Stimulated activated CD4-positive, alpha-beta T cell treated with anti-CD3 and anti-CD28 coated beads, TNF-alpha, amount 100 ng/mL, for 1 hour (primary cell): ENCODE measurements at places on chromosomes 4 and X.

DNA sequence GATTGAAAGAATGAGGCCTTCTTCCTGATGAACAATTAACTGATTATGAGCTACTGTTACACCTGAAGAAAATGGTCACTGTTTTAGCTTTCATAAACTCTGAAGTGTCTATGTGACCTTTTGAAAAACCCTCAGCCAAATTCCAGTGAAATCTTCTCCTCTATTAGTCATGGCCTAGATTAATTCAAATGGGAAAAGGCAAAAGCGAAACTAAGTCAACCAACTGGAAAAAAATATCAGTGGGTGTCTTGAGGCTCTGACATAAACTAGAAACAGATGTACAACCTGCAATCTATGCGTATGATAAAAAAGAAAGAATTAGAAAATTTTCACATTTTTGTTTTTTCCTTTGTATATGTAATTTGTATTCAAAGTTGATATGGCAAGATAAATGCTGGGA lies 169.4 kb upstream of the BANK1 start:
- no peak for DNase-seq

DNA sequence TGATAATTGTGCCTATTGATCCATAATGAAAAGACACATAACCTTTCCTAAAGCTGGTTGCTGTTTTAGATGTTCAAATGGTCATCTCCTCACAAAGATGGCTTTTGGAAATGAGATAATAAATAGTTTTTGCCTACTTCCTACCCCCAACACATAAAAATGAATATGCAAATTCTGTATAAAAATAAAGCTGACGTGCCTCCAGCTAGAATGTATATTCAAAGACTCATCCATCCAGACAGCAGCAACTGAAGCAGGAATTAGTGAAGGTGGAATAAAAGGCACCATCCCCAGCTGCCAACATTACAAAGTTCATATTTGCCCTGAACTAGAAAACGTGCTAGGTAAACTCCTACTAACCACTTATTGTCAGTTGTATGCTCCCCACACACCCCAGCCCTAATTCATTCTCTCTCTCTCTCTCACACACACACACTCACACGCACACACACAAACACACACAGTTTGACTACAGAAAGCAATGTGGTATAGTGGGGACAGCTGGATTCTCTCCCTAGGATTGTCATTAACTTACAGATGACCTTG lies 53.6 kb downstream of the PCDH19 start:
- no peak for DNase-seq

DNA sequence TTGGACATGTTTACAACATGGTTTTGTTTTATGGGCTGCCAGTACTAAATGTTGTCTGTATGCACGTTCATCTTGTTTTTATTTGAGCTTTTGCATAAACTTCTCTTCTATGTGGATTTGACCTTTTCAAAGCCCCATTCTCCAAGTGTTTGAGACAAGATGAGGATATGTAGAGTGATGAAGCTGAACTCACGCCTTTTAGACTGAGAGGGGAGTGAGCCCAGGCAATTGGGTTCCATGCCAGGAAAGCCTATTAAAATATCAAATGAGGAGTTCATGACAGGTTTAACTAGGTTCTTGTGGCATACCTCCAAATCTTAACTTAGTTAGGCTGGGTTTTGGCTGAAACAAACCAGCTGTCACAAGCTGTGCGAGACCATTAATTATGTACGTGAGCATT lies 170.4 kb upstream of the LDB2 start:
- no peak for DNase-seq

GRCh38 chr4:78796526-78796925 lies 20.4 kb downstream of the BMP2K start:
- no peak for DNase-seq

DNA sequence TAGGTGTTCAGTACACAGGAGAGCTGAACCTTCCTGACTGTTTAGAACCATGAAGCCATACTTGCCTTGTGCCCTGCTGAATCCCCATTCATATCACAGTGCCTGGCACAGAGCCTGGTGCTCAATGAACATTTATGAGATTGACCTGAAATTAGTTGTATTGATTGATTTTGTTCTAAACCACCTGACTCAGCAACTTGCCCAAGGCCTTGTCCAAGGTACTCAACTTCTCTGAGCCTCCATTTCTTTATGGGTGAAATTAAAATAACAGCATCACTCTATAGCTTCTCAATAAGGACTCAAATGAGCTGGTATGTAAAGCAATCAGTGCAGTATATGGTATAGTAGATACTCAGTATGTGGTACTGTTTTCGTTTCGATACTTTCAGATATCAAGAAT lies 208.1 kb downstream of the SLC39A8 start:
- DNase-seq: no peak

DNA sequence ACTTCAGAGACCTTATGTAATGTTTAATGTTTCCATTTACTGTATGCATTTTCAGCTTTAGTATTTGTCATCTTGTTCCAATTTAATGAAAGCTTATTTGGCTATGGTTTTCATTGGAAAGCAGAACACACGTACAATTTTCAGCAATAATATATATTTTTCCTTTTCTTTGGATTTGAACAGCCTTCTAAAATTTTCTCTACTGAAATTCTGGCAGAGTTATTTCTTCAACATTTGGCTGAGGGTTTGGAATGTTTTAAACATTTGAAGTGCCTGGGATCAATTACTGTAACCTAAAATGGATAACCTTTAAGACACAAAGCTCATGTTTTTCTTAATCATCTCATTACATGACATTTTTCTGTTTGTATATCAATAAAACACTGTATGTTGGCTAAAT lies 156.9 kb downstream of the TENM3 start:
- DNase-seq: no peak

DNA sequence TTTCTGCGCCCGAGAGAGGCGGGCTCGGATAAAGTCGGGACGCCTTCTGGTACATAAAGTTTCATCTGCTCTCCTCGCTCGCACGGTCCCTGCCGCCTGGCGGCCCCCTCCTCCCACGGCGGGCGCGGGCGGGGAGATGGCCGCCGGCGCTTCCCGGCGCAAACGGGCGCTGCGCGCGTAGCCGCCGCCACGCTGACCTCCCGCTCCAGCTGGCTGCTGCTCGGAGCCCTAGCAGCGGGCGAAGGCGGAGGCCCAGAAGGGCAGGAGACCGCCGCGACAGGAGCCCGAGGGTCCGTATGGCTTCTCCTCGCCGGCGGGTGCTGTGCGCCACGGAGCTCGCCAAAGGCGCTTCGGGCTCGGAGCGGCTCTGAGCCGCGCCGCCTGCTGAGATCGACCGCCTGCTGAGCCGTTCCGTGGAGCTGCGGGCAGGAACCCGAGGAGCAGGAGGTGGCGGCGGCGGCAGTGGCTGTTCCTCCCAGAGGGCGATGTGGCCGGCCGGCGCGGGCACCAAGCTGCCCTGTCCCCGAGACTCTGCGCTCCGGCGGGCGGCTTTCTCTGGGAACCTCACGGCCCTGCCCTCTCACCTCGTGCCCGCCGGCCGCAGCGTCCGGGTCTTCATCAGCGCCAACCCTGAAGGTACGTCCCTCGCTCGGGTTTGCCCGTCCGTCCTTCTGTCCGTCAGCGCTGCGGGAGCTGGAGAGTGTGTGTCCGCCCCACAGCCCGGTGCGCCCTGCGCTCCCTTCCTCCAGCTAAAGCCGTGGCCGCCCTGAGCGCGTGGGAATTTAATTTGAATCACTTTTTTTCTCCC lies at the start of gene NWD2:
Gene NWD2 (plus strand): TSS at position 161 of the 808 bp plus-strand sequence. CDS start 325 bp downstream, at position 486.
- DNase-seq: no peak

- peak; percentile 21 for DNase-seq
Observed at GRCh38 chr4:36285784-36286480, 4.5 kb downstream of the DTHD1 start.

DNA sequence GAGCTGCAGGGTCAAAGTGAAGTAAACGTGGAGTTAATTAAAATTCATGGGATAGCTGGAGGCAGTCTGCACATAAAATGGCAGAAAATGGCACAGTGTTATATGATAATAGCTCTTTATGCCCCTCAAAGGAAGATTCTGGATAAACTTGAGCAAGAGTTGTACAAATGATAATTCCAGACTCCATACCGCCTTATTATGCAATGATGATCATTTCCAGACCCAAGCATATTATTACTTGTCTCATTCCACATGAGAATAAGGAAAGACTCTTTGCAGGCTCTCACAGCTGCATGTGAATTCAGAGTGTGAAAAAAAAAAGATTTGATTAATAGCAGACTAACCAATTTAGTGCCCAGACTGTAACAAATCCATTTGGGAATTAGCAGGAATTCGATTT lies 105.4 kb downstream of the STK32B start:
- no peak for DNase-seq

- no peak for DNase-seq
Observed at GRCh38 chrX:119694601-119695534, 1.9 kb upstream of the SEPTIN6 start.

DNA sequence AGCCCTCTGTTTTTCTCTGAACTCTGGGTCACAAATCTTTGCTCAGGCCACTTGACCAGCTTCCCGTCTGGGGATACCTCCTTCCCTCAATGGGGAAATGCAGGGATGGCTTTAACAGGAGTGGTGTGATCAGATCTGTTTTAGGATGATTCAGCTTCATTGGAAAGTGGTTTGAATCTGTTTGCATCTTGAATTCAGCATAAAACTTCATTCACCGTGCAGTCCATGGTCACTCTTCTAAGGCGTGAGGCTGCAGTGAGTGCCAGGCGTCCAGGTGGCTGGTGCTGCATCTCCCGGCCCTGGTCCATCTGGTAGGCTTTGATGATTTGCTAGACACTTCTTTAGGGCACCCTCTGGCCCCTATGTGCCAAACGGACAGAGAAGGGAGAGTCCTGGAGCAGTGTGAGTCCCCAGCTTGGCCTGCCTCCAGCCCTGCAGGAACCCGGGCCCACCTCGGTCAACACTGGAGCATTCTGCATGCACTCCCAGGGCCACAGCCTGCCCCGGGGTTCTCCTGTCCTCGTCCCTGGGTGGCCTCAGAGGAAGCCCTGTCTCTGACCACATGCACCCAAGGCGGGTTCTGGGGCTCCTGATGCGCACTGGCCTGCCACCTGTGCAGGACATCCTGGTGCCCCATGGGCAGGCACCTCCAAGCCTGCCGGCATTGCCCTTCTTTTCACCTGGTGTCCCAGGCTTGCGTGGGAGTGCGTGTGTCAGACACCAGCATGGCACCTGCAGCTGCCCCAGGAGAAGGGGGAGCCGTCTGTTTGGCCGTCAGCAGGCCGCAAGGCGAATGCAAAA lies 251.5 kb upstream of the PSAPL1 start:
- DNase-seq: no peak

DNA sequence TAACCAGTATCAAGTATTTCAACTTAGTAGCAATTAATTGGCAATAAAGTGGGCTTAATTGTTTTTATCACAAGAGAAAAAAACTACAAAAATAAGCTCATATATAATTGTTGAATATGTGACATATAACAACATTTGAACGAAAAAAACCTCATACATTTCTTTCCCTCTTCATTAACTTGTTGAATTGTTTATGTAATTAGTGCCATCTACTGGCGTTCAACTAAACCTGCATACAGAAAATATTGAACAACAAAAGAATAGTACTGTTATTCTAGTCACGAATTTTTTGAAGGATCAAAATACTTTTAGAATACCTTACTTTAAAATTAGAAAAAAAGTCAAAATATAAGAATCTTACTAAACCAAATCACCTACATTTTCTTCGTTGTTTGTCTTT lies 586.5 kb upstream of the FTHL17 start:
- no peak for DNase-seq

- no peak for DNase-seq
Observed at GRCh38 chr4:67580577-67580976, 22.1 kb downstream of the STAP1 start.

DNA sequence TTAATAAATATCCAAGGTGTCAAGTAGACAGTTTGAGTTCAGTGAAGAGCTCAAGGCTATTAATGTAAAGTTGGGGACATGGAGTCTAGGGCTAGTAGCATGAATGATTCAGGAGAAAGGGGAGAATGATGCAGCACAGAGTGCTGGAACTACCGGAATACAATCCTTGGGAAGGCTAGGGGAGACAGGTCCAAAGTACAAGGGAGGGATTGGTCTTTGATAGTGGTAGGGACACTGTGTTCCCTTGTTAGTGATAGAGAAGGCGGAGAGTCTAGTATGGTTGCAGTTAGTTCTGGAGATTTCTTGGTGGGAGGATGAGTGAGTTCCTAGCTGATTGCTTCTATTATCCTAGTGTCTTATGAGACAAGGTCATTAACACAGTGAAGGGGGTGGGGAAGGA lies 8.7 kb downstream of the GCNA start:
- DNase-seq: no peak

DNA sequence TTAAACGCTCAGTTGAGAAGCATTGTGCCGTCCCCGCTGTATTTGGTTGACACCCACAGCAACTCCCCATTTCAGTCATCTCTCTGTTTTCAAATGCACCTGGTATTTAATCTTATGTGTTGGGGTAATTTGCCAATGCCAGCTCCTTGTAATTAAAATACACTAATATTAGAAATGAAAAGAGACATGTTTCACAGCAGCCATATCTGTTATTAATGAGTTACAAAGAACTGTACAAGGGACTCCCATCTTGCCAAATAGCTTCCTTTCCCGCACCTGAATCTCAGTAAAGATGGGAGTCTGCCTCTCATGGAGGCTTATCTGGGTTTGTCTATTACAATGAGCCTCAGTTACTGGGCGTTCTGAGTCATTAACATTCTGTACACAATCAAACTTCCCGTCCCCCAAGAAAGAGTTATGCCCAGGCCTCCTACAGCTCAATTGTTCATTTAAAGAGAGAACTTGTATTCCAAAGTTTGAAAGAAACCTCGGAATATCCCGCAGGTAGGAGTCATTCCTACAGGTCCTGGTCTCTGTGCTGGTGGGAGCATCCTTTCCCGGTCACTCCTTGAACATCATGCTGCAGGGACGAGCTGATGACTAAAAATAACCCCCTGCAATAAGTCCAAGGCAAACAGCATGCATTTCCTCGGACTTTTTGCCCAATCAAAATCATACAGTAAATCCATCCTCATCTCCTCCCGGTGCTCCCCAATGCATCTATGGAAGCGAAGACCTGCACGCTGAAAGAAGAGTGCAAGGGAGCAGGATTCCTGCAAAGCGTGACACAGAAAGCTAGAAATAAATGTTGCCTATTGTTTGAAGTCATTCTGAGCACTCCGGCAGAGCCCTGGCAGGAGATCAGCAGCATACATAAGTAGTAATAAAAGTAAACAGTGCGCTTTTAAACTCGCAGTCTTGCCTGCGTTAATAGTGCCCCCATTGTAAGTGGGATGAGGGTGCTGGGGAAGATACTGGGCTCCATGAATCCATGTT lies 926 bp downstream of the NDP start:
- no peak for DNase-seq

- DNase-seq: no peak
Observed at GRCh38 chr4:20698382-20698781, 1.9 kb upstream of the PACRGL start.

DNA sequence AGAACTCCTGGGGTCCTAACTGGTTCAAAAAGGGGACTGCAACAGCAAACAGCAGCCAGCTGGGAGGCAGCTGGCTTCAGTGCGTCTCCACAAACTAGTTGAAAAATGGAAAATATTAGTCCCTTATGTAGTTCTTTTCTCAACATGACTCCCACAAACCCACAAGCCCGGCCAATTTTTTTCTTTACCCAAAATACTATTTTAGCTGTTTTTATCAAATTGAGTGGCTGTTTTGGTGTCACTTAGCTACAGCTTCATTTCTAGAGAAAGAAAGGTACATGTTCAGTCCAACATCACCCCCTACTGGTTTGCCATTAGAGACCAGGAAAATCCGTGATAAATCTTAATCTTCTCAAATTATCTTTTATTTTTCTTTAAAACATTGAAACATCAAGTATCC lies 97.2 kb downstream of the GUCY2F start:
- DNase-seq: no peak
